Smooth muscle cell of the brain vasculature (primary cell): ENCODE measurements at places on chromosomes 12 and 14.
A peak's percentile ranks its signal among the peaks of the same experiment; 100 is the strongest.

GRCh38 chr12:25769082-25769945, 189.2 kb upstream of the RASSF8 start:
- peak; percentile 12 for DNase-seq

- no peak for DNase-seq
Observed at GRCh38 chr14:80930836-80931389, 10.6 kb downstream of the CEP128 start.

GRCh38 chr14:85254711-85255110, 275.2 kb upstream of the FLRT2 start:
- DNase-seq = no peak

- no peak for DNase-seq
Observed at GRCh38 chr14:51663783-51664326, 12.1 kb downstream of the FRMD6 start.

DNA sequence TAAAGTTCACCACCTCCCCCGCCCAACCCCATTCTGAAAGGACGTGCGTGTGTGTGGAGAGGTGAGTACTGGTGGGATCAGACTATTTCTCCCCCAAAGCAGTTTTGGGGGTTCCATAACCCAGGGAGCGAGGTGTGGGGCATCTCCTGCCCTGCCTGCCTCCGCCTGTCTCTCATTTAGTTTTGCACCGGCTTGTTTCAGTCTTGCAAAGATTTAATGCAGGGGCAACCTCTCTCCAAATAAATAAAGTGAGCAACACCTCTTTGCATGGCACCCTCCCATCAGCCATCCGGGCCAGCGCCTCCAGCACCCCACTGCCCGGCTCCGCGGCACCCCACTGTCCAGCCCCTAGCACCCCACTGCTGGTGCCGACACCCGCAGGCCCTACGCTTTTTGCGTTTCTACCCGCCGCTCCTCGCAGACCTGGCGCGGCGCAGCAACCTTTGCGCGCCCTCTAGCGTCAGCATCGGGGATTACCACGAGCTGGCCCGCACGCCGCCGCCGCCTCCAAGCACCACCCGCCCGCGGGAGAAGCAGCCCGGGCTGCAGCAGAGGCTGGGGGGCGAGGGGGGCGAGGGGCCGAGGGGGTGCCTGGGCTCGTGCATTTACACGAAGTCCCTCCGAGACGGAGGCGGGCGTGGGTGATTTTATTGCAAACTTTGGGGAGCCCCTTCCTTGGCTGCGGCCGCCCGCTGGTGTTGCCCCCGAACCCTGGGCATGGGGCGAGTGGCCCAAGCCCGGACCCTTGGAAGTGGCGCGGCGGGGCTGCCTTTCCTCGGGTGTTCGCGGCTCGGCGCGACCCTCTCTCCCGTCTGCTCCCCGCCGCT, 55.8 kb upstream of the VRK1 start:
- DNase-seq = no peak

GRCh38 chr12:65853489-65854157, 29.3 kb downstream of the HMGA2 start:
- DNase-seq = no peak

DNA sequence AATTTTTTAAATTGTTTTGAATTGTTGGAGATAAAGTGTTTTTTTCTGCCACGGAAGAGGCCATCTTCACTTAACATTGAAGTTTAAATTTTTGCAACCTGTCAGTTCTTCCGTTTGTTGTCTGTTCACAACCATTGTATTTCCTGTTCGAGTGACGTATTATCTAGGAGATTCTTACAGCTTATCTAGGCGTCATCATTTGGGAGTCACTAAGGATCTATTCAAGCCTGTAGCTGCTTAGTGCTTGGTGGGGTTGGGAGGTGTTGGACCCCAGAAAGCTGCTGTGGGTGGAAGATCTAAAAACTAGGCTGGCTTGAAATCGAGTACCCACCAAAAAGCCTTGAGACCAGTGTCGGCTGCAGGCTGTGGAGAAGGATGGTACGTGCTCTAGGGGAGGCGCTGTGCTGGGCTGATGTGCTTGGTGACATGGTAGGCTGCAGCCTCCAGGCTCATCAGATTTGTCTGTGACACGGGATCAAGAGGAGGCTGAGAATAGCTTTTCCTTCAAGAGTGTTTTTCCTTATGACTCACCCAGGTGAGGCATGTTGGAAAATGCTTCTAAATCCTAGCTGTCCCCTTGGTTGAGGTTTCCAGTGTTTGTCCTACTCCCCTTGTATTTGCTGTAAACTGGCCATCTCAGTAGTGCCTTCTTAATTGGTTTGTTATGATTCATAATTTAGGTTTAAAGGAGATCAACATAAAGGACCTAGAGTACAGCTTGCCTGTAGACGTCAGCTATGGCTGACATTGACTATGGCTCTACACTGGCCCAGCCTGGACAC, 57.8 kb downstream of the ATG14 start:
- DNase-seq = no peak
